Regular cardiac myocyte (primary cell): ENCODE measurements at places on chromosomes 2 and 18. TPM values are rescaled to one million over a fixed set of nuclear protein-coding genes. Genes with fewer than 3 reads are reported as not detected.

The DAPL1 gene
- total RNA-seq: not detected in 2 replicates

The ABCG5 gene
- total RNA-seq: not detected in 2 replicates

The ATP6V1B1 gene
- total RNA-seq: 0.38 and 1.7 TPM in 2 replicates

The ESPNL gene
- total RNA-seq: 0.58 and 5.4 TPM in 2 replicates

The PUS10 gene
- 5.1 and 5.4 TPM in 2 replicates for total RNA-seq

The SP5 gene
- total RNA-seq: not detected in 2 replicates

The PXDN gene
- 204 TPM in 2 replicates for total RNA-seq

The STK39 gene
- 17.1 and 17.2 TPM in 2 replicates for total RNA-seq
